ENCODE measurements at places on chromosomes 5 and 9.

- no peak for DNase-seq
Measured at GRCh38 chr5:76134646-76135045, 51.5 kb downstream of the SV2C start.

GRCh38 chr9:16951502-16951901, 81.0 kb upstream of the BNC2 start:
- DNase-seq: no peak

- no peak for DNase-seq
Measured at GRCh38 chr5:37932450-37932849, 92.6 kb upstream of the GDNF start.

- no peak for DNase-seq
Measured at GRCh38 chr5:4855036-4855435, 285.1 kb upstream of the ADAMTS16 start.

- DNase-seq: no peak
Measured at GRCh38 chr5:73896097-73896496, 270.1 kb downstream of the ARHGEF28 start.

GRCh38 chr9:92760070-92760469, 4.6 kb downstream of the BICD2 start:
- no peak for DNase-seq

DNA sequence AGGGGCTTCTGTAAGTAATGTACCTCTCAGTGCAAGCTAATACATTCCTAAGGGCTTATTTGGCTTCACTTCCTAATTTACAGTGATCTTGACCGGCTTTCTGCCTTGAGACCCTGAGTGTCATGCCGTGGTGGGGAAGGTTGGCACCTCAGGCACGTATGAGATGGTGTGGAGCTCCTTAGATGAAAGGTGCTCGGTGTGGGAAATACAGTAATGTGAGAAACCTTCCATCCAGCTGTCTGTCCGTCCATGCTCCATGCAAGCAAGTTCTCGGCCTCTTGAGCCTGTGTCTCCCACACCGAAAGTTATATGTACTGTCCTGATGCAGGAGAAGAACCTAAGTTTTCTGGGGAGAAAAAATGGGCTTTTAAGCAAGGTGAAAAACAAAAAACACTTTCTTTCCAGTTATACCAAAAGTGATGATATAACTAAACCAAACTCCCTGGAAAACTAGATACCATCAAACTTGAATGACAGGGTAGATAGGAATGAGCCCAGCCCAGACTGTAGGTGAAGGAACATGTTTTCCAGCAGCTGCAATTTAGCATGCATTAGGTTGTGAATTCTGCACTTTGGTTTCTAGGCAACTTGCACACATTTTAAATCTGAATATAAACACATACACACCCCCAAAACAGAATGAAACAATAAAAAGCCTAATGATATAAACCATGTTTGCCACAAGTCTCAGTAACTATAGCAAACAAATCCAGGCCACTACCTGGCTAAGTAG, 279.6 kb downstream of the FANCC start:
- no peak for DNase-seq

GRCh38 chr5:57441557-57441956, 41.1 kb downstream of the ACTBL2 start:
- peak; percentile 78 for DNase-seq

GRCh38 chr9:89430995-89431394, 66.9 kb downstream of the SEMA4D start:
- DNase-seq: no peak

DNA sequence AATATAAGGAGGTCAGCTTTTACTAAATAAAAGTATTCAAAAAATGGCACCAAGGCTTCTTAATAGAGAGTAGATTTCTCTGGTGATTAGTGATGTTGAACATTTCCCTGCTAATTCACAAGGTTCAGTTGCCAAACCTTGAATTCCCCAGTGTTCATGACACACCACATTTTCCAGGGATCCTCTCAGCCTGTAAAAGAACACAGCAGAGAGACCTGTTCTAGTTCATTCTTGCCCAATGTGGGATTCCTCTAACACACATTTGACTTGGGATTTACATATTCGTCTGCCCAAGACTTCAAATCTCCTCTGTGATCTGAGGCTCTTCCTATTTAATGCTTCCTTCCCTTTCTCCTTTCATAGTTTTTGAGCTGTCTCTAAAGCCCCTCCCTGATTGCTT, 273.2 kb upstream of the CDH9 start:
- DNase-seq: no peak

DNA sequence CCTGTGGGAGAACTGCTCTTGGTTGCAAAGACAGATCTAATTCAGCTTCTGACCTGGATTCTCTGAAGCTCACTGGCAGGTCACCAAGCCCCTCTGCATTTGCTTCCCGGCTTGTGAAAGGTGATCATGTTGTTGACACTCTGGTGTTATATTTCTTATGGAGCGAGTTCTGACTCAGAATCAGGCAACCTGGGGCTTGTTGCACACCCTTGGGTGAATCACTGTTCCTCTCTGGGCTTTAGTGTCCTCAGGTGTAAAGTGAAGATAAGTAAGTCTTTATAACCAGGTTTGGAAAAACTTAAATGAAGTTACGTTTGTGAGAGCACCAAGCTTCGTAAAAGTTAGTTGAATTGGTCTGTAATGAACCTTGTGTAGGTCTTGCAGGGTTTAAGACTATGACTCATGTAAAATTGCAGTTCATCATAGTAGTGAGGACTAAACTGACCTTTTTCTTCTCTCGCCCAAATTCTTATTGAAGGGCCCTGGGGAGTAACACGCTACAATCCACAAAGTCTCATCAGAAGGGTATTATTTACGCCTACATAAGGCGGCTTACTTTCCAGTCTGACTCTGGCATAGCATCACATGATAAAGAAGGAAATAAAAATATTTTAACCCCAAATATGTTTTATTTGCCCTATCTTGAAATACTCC, 218.6 kb downstream of the TMEM38B start:
- no peak for DNase-seq

Data from hepatic stellate cell (primary cell).